ENCODE measurements at places on chromosomes 2 and 18.

- peak; percentile 56 for DNase-seq
Observed at GRCh38 chr2:235135990-235136561, 184.3 kb downstream of the SH3BP4 start.

DNA sequence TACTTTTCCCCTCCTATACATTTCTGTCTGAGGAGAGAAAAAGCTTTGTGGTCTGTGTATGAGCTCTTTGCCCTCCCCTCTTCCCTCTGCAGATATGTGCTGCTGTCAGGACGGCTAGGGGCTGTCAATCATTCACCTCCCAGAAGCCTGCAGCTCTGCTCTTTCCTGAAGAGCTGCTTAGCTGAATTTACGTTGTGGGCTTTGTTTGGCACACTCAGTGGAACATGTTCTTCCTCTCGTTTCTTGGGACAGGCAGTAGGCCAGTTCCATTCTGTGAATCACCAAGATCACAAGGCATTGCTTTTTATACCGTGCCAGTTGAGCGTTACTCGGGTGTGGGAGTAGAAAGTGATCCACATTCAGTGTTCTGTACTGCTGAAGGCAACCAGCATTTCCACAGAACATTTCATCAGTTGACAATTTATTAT lies 136.7 kb downstream of the LAMA3 start:
- DNase-seq = no peak

DNA sequence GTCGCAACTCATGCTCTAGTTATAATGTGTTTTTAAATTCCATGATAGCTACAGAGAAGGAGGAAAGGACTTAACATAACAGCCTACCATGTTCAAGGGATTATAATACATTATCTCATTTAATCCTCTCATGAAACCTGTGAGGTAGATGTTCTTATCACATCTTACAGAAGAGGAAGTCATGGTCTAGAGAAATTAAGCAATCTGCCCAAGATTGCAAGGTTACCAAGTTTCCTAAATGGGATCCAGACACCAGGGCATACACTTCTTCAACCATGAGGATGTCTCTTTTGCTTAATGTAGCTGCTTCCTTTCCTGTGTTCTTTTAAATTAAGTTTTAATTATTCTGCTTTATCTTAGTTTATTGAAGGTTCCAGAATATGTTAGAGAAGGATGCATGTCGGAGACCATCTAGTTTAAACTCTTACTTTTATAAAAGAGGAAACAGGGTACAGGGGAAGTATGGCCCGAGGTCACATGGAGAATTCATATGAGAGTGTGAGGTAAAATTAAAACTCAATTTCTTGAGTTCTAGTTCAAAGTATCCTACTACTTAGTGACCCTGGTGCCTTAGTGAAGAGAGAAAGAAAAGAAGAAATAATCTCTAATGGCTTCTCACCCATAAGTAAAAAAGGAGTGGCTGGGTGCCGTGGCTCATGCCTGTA lies 3.6 kb upstream of the IL1A start:
- no peak for DNase-seq

- no peak for DNase-seq
Observed at GRCh38 chr2:109222825-109223471, 93.9 kb downstream of the SH3RF3 start.

- DNase-seq = no peak
Observed at GRCh38 chr18:9897129-9897528, 11.4 kb downstream of the TXNDC2 start.

GRCh38 chr2:39584283-39584965 lies 81.3 kb upstream of the TMEM178A start:
- DNase-seq = peak; percentile 12

GRCh38 chr2:890791-891190 lies 59.9 kb upstream of the SNTG2 start:
- no peak for DNase-seq

- no peak for DNase-seq
Observed at GRCh38 chr2:241902357-241902991, 32.9 kb downstream of the RTP5 start.

GRCh38 chr2:126900646-126901319 lies 2.1 kb downstream of the TEX51 start:
- no peak for DNase-seq

- no peak for DNase-seq
Observed at GRCh38 chr2:197277794-197278193, 32.8 kb downstream of the ANKRD44 start.

- no peak for DNase-seq
Observed at GRCh38 chr2:20983844-20984243, 60.0 kb downstream of the APOB start.

Measured in RKO (cell line).